MCF 10A (cell line): ENCODE measurements at places on chromosomes 3 and 15. TPM values are rescaled to one million over a fixed set of nuclear protein-coding genes. Genes with fewer than 3 reads are reported as not detected.

GRCh38 chr15:91664224-91664836, 189.2 kb upstream of the SLCO3A1 start:
- no peak for DNase-seq

GRCh38 chr3:191795196-191795595, 334.2 kb downstream of the PYDC2 start:
- DNase-seq = peak; percentile 5

Gene SPINK8
- total RNA-seq = not detected in 2 replicates

DNA sequence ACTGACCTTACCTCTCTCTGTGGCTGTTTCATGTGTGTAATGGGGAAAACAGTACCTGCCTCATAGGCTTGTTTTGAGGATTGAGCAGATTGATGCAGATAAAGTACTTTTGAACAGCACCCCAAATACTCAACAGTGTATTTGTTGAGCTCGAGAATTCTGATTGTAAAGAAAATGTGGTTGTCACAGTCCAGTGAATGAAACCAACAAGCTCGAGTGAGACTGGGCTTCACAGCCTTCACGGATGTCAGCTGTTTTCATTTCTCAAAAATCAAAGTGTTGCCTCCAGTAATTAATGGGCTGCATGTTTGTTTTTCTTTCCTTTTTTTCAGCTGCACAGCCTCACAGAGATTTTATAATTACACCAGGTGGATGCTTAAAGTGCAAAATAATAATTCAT, 43.7 kb downstream of the PARP15 start:
- no peak for DNase-seq

- no peak for DNase-seq
These were observed 5.7 kb downstream of the PODXL2 start for GRCh38 chr3:127634653-127635052.

DNA sequence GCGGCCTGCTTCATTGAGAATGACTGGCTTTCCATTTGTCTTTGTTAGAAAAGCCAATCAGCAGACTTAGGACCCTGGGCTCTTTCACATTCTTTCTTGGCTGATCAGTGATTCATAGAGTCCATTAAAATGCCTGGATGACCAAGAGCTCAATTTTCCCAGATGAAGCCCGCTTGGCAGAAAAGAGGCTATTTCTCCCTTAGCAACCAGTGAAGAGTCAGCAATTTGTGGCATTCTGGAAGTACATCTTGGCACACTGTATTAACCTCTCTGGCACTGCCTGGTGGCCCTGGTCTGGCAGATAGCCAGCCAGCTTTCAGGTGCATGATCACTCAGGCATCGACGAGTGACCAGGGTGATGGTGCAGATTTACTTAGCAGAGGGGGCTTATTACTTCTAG, 145.7 kb upstream of the PLAAT1 start:
- DNase-seq = no peak

GRCh38 chr3:184261854-184262763, 756 bp upstream of the CAMK2N2 start:
- peak; percentile 51 for DNase-seq

DNA sequence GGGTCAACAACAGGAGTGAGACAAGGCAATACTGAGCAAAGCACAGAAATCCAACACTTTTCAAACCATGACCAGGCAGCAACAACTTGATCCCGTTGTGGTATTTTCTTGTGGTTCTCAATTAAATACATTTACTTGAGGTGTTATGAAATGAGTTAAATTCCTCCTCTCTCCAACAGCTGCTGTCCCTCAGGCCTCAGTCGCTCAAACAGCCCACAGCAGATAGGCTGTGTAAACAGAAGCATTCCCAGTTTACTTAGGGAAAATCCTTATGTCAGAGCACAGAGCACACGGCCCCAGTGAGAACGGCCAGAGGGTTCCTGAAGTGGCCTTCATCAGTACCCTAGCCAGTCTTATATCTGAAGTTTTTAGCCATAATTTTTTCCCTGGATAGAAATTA, 359.9 kb downstream of the AGBL1 start:
- no peak for DNase-seq

DNA sequence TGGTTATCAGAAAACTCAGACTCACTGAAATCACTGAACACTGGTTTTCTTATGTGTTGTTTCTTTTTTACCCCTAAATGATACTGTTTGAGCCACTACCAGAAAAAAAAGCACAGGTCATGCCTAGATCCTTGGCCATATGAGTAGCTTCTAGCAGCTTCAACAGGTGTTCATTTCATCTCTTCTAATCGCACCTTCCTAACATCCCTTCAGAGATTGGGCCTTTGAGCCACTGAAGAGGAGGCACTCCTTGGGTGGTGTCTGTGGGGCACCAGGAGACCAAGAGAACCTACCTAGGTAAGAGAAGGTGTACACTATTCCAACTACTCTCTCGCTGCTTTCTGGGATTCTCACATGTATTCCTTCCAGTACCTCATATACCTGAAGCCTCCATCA, 2.5 kb downstream of the HEG1 start:
- no peak for DNase-seq

Gene MUC4
- total RNA-seq = not detected in 2 replicates

- DNase-seq = no peak
These were observed 2.1 kb downstream of the TLE3 start for GRCh38 chr15:70095408-70096214.

Gene ZPLD1
- 0.12 and 0.22 TPM in 2 replicates for total RNA-seq

Gene SLCO2A1
- total RNA-seq = 0.59 and 1.0 TPM in 2 replicates

Gene WDR72
- not detected in 2 replicates for total RNA-seq

GRCh38 chr3:107662124-107662507, 139.4 kb downstream of the BBX start:
- DNase-seq = peak; percentile 83

DNA sequence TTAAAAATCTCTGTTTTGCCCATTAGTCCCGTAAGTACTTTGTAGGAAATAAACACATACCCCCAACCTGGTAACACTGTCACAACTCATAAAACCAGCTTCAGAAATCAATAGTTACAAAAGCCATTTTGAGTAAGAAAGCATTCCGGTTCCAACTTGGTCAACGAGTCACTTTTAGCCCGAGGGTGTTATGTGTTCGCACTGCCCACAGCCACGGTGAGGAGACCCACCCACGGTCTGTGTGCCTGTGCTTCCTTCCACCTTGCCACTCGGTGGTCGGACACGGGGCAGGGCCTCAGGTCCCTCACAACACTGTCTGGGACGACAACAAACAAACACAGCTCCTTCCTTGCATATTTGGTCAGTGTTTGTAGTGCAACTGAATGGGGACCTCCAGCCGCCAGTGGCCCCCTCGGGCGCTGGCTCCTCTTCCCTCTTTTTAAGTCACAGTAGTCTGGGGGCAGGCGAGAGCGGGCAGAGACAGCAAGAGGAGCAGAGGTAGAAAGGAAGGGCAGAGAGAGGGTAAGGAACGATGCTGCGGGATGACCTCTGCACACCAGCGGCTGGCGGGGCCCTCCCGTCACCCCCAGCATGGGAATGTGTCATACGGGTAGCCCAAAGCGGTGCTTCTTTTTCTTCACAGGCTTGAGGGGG, 5.2 kb upstream of the MUSTN1 start:
- DNase-seq = no peak

Gene ZNF662
- total RNA-seq = not detected in 2 replicates

Gene SLC6A1
- not detected in 2 replicates for total RNA-seq

GRCh38 chr15:64634576-64635498, 140.6 kb downstream of the RBPMS2 start:
- DNase-seq = no peak

- DNase-seq = peak; percentile 43
These were observed 66.0 kb upstream of the CMSS1 start for GRCh38 chr3:99751649-99752048.

DNA sequence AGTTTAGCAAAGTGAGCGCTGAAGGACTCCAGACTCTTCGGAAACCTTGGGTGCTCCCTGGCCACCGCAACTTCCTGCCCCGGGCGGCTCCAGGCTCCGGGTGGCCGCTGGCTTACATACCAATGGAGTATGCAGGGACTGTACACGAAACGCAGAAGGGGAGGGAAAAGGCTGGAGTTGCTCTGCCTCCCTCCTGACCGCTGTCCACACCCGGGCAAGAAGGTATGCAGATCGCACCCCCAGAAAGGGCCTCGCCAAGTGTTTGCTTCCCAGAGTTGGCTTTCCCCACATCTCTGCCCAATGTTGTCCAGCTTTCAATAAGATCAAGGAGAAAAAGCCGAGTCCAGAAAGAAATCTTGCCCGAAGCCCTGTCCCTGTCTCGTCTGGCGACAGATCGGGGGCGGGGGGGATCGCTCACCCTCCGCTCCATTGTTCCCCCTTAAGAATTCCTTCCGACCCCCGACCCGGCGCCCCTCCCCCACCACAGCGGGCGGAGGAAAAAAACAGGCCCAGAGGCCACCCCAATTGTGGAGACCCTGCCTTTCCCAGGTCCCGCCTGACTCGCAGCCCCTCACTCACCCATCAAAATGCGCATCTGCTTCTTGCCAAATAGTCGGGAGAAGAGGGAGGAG, 533 bp downstream of the ARF4 start:
- DNase-seq = peak; percentile 83

DNA sequence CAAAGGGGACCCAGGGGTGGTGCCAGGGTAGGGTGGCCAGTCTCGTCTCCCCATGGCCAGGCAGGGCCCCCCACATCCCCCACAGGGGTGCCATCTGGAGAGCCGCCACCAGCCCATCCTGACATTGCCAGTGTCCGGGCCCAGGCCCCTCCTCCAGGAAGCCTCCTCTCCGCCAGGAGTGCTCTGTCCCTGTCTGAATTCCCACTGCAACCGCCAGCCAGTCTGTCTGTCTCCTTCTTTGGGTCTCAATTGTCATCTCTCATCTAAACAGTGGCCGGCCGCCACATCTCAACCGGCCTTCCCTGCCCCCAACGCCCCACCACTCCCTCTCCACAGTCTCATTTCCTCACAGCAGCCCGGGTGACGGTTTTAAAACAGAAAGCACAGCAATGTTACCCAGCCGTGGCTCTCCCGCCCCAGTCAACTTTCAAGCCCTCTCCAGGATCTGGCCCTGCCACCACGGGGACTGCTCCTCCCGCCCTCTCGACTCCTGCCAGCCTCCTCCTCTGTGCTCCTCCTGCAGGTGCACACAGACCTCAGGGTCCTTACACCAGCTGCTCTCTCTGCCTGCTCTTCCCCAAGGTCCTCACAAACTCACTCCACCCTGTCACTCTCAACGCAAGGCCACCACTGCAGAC, 57.0 kb downstream of the IQSEC1 start:
- no peak for DNase-seq

Gene BNC1
- 68.3 and 93.5 TPM in 2 replicates for total RNA-seq

- peak; percentile 82 for DNase-seq
These were observed 516.1 kb downstream of the MECOM start for GRCh38 chr3:169147238-169148008.

Gene SAMD7
- not detected in 2 replicates for total RNA-seq
